ENCODE measurements at places on chromosomes 3 and 15. TPM values are rescaled to one million over a fixed set of nuclear protein-coding genes. Genes with fewer than 3 reads are reported as not detected.

DNA sequence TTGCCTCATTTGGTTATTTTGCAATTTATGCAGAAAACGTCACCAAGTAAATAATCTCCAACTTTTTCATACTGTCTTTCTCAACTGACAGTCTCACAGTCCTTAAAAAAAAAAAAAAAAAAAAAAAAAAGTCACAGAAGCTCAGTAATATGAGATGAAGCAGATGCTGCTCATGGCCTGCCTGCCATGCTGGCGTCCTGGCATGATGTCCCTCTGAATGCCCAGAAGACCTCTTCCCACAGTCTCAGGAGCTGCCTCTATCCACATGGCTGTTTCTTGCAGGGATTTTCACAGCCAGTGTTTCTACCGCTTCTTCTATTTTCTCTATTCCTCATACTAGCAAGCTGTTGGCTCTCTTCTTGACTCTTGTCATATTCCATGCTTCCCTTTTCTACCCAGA, 87.7 kb downstream of the TGFBR2 start:
- no peak for DNase-seq

DNA sequence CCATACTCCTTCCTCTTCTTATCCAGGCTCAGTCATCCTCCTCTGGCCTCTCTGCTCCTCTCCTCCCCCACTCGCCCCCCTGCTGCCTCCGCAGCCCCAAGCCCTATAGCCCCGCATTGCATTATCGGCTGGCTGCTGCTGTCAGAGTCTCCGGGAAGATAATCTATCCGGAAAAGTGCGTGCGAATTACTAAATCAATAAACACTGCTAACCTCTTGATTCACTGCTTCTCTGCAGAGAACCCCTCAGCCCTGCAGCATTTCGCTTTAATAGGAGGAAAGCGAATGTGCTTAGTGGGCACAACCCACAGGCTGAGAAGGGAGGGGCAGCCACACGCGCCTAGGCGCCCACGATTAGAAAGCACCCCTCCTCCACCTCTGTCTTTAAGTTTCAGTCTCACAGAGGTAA, 167.6 kb downstream of the ABHD5 start:
- DNase-seq = no peak

GRCh38 chr3:128254967-128255366, 101.7 kb downstream of the EEFSEC start:
- DNase-seq = no peak

- DNase-seq = no peak
These were observed 235.3 kb downstream of the ARRDC4 start for GRCh38 chr15:98195796-98196195.

DNA sequence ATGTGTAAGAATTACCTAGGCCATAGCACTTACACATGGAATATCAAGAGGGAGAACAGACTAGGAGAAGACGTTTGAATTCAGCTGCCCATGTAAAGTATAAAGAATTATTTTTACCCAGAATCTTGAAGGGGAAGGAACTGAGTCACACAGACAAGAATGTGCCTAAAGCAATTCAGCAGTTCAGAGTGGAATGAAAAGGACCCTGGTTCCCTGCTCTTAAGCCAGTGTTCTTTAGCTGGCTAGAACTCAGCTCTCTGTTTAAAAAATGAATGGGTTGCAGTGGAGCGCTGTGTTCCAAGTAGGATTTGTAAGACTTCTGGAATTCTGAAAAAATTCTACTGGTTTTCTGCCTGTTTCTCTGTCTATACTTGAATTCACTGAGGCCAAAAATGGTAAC, 440.2 kb downstream of the LPP start:
- DNase-seq = no peak

DNA sequence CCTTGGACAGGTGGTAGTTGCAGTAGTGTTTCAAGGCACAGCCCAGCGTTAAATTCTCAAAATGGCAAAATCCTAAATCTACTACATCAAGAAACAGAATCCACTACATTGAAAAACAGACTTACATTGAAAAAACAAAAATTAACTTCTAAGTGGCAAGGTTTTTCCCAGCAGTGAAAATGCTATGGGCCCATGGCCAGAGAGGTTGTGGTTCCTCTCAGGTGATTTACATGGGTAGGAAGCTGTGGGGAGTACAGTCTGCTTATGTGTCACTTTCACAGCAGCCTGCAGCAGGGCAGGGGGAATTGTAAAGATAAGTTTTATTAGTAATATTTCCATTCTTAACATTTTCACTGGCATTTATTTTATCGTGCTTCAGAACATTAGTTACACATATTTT, 24.9 kb downstream of the TTC14 start:
- DNase-seq = no peak

- no peak for DNase-seq
These were observed 22.2 kb upstream of the CLDN18 start for GRCh38 chr3:137987723-137988122.

DNA sequence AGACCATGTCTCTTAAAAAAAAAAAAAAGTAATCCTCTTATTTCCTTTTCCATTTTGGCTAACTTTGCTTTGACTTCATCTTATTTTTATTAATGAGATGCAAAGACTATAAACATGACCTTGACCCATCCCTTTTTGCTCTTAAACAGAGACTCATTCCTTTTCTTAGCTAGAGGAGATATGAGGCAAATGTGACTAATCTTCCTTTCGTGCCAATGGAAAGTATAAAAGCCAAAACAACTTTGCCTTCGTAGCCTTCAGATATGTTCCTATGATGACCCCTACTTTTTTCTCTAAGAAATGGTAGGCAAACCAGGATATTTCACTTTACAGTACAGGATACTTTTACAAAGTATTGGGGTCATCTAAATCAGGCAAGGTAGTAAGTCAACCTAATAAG, 36.9 kb upstream of the GOLGB1 start:
- no peak for DNase-seq

DNA sequence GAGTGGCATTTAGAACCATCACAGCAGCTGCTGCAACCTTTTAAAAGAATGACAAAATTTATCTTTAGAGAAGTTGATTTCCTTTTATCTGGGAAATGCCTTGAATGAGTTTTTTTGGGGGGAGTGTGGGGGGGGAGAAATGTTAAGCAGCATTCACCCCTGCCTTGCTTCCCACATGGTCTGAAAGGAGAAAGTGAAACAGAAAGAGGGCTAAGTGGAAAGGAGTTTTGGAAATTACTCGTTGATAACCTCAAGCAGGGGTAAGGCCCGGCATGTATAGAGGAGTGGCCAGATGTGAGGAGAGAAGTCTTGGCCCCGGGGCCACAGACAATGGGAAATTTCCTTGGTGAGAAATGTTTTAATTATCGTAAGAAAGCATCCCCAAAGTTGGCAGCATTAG, 23.5 kb downstream of the B3GALNT1 start:
- DNase-seq = no peak

The GOLGA8S gene
- 0.50 TPM for total RNA-seq

The AP2M1 gene
- 261 TPM for total RNA-seq

The SCN11A gene
- total RNA-seq = 1.6 TPM

The SLC22A13 gene
- 0.85 TPM for total RNA-seq

The CNTN3 gene
- 1.5 TPM for total RNA-seq

The HRG gene
- total RNA-seq = not detected

The COLQ gene
- 10.0 TPM for total RNA-seq

The TEX9 gene
- total RNA-seq = 22.8 TPM

The GOLGA6L7 gene
- total RNA-seq = not detected

All from mesothelial cell of epicardium (in vitro differentiated cells).